ENCODE measurements at places on chromosomes 12 and 14.

DNA sequence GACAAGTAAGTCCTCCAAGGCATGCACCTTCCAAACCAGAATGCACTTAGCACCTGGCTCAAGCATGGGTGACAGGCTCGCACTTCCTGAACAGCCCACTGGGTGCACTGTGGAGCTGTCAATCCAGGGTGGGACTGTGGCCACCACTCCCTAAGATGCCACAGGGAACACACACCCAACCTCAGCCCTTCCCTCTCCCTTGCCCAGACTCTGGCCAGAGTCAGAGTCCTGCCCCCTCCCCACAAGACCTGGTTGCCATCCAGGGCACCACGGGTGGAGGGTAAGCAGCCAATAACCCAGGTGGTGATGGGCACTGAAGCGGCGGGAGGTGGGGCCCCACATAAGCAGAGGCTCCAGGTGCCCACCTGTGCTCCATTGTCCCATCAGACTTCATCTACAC lies 160.6 kb downstream of the MYRFL start:
- no peak for DNase-seq

DNA sequence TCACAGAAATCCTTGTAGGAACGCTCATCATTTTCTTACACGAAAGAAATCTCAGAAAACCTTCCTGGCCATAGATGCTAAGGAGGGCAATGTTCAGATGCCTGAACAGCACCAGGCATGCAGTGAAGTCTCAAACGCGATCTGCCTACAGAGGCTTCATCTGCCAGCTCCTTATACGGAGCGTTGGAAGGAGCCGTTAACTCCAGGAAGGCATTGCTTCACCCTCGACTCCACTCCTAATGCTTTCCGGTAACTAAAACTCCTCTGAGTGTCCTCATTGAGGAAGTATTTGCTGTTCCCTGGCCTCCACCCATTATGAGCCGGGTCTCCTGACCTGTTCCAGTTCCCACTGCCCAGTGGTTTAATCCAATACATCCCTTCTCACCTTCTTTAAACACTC lies 502.7 kb downstream of the BCL11B start:
- no peak for DNase-seq

- DNase-seq = no peak
Observed at GRCh38 chr12:93174473-93174872, 203.3 kb upstream of the NUDT4 start.

DNA sequence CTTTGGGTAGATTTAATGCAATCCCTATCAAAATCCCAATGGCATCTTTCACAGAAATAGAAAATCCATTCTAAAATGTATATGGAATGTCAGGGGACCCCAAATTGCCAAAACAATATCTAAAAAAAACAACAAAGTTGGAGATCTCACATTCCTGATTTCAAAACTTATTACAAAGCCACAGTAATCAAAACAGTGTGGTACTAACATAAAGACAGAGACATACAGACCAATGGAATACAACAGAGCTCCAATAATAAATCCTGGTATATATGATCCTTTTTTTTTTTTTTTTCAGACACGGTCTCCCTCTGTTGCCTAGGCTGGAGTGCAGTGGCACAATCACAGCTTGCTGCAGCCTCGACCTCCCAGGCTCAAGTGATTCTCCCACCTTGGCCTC lies 4.7 kb downstream of the TMBIM4 start:
- DNase-seq = no peak

DNA sequence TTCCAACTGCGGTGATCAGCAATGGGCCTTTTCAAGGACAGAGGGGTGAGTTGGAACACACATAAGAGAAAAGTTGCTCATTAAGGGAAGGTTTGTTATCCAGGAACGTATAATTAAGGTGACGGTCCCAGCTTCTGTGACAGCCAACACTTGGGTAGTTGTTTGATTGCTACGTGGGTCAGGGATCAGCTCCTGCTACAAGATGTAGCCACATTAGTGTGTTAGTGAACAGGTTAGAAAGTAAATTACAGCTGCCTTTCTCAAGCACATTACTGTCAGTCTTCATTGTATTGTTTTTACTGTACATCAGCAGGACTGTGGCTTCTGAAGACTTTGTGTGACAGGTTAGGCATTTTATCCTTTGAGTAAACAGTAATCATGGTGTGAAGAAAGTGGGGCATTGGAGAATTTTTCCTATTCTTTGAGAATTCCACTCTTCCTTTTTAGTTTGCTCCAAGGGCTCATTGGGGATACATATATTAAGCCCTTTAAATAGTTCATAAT lies 230.5 kb downstream of the EGLN3 start:
- no peak for DNase-seq

GRCh38 chr14:81028461-81028860 lies 73.0 kb downstream of the TSHR start:
- DNase-seq = no peak

DNA sequence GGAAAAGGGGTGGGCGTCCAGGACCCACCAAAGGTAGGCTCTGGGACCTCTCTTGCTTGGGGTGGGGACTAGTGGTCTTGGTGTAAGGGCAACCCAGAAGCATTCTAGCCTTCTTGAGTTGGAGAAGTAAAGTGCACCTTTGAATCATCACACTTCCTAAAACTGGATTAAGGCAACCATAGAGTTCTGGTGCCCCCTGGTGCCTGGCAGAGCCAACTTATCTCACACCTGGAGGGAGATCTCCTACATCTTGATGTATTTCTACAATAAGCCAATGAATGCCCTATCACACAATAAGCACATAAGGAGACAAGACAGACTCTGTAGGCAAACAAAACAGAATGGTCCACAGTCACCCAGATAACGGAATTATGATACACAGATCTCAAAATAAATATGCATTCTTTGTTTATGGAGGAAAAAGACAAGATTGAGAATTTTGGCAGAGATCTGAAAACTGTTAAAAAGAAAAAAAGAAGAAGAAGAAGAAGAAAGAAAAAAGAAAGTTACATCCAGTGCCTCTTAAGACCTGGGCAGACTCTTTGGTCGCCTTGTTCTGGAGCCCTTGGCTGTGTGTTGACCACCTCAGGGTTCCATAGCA lies 95.9 kb upstream of the PPP2R5C start:
- DNase-seq = no peak

- DNase-seq = no peak
Observed at GRCh38 chr12:109776624-109777023, 56.6 kb downstream of the TRPV4 start.

DNA sequence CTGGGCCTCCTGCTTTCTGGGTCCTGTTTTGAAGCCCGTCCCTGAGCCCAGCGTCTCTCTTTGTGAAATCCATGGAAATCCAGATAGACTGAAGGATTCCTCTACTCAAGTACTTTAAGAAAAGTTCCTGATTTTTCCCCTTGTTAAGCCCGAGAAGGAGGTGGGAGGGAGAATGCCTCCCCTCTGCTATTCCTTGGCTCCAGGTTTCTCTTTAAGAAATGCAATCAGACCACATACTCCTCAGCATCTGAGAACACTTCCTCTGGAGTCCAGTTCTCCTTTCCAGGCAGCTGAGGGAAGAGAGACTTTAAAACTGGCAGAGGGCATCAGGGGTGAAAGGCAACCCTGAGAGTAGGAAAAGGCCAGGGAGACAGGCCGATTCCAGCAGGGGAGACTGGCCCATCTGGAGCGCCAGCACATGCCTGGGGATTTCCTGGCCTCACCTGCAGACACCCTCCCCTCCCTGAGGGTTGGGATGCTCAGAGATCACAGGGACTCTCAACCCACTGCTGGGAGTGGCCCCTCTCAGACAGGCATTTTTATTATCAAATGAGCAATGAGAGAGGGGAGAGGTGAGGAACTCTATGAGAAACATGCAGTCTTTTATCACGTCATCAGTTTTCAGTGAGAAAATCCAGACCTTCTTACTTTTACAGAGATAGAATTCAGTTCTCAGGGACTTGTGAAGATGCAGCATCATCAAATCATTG lies 2.0 kb upstream of the EMP1 start:
- DNase-seq = no peak

DNA sequence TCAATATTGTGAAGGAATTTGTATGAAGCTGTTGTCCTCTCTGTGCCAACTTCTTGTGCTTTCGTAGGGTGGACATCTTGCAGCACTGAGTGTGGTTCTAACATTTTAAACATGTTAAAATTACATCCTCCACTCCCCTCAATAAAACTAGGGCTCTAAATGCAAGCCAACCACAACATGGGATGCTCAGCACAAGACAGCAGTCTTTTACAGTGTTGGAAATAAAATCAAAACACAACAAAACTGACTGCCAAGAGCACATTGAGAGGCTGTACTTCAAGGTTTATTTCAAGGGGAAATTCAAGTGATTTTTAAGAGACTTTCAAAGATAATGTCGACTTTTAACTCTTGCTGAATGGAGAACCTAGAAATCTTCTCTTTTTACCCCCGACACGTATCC lies 396.9 kb downstream of the TMTC2 start:
- DNase-seq = no peak

DNA sequence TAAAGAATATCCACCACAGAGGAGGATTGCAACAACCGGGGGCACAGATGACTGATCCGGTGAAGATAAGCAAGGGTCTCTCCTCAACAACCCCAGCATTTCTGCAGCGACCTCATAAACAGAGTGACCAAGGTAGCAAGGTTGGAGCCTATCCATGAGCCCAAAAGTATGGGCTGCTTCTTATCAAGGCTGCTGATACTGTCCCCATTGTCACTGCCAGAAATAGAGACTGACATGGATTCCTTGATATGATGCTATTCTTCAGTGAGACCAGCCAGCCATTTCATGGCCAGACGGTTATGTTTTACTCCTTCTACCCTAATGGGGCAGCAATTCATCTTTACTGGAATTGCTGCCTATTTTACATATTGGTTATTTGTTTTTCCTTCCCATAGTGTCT lies 61.9 kb upstream of the ARHGAP5 start:
- DNase-seq = no peak

DNA sequence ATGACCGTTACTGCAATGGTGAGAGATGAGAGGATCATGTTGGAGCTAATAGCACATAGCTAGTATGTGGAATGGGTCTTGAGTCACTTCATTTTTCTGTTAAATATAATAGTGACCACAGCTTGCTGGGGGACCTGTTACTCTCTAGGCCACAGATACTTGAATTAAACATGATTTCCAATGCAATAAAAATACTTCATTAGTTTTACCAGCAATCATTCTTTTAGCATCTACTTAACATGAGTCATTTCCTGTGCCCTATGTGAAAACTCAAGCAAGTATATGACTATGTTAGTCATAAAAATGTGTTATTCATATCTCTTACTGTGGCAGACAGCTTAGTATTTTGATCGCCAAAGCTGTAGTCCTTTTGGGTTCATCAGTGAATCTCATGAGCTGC lies 798.8 kb downstream of the SLC16A7 start:
- DNase-seq = no peak

- DNase-seq = no peak
Observed at GRCh38 chr12:119676022-119676421, 8.1 kb downstream of the PRKAB1 start.

DNA sequence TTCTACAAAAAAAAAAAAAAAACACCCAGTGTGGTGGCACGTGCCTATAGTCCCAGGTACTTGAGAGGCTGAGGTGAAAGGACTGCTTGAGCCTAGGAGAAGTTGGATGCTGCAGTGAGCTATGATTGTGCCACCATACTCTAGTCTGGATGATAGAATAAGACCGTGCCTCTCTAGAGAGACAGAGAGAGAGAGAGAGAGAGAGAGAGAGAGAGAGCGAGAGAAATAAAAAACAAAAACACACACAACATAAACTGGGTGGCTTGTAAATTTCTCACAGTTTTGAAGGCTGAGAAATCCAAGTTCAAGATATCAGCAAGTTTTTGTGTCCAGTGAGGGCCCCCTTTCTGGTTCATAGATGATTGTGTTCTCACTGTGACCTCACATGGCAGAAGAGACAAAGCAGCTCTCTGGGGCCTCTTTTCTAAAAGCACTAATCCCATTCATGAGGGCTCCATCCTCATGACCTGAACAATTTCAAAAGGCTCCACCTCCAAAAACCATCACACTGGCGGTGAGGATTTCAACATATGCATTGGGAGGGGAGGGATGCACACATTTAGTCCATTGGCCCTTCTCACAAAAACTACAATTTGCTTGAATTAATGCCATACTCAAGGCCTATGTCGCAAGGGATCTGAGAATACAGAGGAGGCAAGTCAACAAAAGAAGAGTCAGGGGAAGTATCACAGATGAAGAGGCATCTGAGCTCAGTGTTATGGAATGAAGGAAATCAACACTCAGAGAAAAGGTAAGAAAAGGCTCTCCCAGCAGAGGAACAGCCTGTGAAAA lies 94.9 kb downstream of the PPM1H start:
- DNase-seq = no peak

- DNase-seq = no peak
Observed at GRCh38 chr14:103517721-103518421, 4.8 kb downstream of the CKB start.

DNA sequence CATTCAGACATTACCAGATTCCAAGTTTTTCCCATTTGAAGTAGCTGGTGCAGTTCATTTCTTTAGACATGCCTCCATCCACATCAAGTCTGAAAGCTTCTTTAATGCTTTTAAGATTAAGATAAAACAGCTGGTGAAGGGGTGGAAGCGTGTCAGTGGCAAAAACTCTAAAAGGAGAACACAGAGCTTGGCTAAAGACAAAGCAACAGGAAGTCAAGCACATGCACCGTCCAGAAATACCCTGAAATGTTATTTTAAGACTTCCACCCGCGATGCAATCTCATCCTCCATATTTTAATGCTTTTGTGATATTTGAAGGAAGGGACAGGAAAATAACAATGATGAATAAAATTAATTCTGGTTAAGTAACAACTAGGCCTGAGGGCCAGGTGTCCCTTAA lies 31.8 kb downstream of the PPM1H start:
- no peak for DNase-seq

- no peak for DNase-seq
Observed at GRCh38 chr12:121792607-121793439, 665 bp downstream of the RHOF start.

DNA sequence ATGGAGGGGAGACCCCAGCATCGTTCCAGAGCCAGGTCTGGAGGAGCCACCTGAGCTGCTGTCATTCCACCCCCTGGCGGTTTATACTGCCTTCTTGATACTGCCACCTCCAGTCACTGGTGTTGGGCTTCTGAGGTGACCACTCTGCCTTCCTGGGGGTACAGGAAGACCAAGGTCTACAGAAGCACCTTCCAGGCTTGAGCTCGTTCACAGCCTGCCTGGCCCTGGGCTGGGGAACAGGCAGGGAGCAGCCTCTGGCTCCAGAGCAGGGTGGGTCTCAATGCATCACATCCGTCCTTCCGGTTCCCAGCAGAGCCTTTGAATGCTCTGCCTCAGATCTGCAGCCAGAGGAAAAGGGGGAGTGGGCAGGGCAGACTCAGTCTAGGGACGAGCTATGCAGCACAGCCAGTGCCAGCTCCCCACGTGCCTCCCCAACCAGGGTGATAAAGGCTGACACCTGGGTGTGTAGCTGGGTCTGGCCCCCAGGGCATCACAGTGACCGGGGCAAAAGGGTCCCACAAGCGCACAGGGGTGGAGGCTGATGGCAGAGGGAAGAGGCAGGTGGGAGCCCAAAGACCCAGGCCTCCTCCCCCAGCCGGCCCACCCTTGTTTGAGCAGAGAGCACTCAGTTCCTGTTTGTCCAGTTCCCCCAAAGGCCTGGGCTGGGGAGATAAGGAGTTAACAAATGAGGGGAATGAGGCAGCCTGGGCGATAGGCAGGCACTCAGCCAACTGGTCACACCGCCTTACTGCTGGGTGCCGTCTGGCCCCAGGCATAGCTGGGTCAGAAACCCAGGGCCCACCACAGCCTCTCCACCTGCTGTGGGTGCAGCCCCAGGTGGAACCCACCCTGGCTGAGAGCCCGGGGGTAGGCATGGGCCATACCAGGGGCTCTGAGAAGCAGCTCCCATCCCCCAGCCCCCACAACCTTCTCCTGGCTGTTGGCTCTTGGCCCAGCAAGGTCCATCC lies 17.1 kb downstream of the DEGS2 start:
- DNase-seq = no peak
